IPS DF 19.7 (cell line): ENCODE measurements at places on chromosomes 4 and X.

DNA sequence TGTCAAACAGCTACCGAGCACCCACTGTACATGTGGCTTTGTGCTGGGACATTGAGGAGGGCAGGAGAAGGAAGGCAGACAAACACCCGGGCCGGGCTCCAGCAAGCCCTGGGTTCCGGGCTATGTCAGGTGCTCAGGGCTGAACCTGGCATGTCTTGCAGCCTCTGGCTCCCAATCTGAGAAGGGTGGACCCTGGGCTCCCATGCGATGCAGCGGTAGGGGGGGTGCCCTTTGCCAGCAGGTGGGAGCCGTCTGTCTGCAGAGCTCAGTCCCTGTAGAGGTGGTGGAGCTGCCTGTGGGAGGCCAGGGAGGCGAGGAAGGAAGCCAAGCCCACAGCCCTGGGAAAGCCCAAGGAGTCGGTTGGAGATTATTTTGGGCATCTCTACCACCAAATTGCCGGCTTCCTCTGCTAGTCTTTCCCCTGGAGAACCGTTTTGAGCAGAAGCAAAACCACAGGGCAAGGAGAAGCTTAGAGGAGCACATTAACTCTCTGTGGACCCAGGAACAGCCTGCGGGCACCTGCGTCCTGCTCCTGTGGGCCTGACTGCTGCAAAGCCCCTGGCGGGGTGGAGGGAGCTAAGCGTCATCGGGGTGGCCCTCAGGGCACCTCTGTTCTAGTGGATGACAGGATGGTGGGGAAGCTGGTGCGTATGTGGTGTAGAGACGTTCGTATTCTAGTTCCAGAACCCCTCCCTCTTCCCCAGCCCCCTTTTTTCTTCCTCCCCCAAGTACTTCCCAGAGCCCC lies 10.3 kb downstream of the CPZ start:
- no peak for DNase-seq

- no peak for DNase-seq
These were observed 8.0 kb upstream of the NEUROG2 start for GRCh38 chr4:112523764-112524505.

- no peak for DNase-seq
These were observed 419.9 kb upstream of the SLIT2 start for GRCh38 chr4:19831644-19832285.

- peak; percentile 23 for DNase-seq
These were observed 182.5 kb upstream of the NPY2R start for GRCh38 chr4:155025762-155026457.

DNA sequence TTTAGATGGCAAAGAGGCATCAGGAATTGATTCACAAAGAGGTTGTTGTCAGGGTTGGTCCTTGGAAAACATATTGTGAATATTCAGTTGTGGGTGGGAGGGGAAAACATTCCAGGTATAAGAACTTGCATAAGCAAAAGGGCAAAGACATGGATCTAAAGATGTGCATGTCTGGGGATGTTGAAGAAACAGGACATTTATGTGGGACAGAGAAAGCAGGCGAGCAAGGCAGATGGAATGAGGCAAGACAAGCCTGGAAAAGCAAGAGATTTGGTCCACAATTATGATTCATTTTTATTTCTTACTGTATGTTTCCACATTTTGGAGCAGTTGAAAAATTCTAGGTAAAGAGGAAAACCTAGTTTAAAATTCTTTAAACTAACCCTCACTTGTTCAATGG lies 134.9 kb upstream of the CXXC4 start:
- DNase-seq = no peak

GRCh38 chr4:138307319-138307718 lies 65.2 kb upstream of the SLC7A11 start:
- no peak for DNase-seq
